DND-41 (cell line): ENCODE measurements at places on chromosomes 3 and 15.

- no peak for DNase-seq
These were observed 728.1 kb downstream of the OTOL1 start for GRCh38 chr3:162224746-162225145.

DNA sequence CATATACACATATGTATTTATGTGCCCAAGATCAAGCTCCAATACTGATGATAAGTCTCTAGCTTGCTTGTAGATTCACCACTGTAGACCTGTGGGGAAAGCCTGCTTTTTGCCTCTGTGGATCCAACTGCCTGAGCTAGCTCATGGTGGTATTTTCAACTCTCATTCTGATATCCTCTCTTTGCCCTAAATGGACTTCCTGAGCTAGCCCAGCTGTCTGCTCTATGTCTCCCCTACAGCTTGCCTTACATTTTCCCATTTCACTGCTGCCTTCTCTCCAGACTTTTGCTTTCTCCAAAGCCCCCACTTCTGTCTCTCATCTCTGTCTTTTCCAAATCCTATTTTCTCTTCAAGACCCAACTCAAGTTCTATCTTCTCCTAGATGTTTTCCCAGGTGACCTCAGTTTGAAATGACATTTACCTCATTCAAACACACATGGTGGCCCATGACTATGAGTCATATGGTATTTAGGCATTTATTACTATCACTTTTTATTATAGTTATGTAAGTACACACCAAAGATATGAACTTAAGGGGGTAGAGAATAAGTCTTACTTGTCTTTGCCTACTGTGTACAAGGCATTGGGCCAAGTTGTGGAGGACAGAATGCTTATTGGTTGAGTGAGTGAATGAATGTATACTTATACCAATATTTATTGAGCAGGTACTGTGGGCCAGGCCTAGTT, 191.7 kb downstream of the NR1D2 start:
- DNase-seq, result no peak

DNA sequence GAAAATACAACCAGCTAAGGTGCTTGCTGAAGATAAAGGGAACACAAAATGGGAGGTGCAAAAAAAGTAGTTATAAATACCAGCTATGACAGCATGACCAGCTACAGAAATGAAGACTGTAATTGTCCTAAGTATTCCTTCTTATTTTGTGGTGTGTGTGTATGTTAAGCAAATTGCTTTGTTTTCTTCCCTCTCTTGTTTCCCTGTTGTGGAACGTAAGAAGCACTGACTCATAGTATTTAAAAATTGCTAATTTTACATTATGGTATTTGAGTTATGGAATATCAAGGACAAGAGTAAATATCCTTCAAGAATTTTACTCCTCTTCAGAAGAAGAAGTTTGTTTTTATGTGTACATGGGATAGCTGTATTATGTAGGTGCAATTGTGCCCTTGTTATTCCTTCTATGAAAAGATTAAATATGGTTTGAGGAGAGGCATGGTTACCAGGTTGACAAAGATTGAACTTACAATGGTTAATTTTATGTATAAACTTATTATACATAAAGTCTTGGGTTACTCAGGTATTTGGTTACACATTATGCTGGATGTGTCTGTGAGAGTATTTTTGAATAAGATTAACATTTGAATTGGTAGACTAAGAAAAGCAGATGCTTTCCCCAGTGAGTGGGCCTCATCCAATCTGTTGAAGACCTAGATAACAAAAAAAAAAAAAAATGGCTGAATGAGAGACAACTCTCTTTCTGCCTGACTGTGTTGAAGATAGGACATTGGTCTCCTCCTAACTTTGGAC, 1132.1 kb upstream of the ALCAM start:
- no peak for DNase-seq

- no peak for DNase-seq
These were observed 54.5 kb downstream of the CPN2 start for GRCh38 chr3:194296454-194297263.

DNA sequence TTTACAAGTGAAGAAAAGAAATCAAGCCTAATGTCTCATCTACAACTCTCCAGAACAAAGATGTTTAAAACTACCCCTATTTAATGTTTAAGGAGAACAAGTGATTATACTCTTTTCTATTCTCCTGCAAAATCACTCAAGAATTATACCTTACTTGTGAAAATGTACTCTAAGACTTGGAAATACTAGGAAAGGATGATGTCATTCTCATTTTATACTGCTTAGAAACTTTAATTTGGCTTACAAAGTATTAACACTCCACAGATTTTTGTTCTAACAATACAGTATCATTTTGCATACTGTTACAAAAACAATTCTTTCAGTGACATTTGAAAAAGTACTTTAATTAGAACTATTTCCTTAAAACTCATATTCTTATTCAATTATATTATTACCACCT, 89.5 kb downstream of the SMARCC1 start:
- DNase-seq, result no peak

GRCh38 chr3:171206283-171206682, 179.8 kb upstream of the SLC2A2 start:
- DNase-seq, result no peak

DNA sequence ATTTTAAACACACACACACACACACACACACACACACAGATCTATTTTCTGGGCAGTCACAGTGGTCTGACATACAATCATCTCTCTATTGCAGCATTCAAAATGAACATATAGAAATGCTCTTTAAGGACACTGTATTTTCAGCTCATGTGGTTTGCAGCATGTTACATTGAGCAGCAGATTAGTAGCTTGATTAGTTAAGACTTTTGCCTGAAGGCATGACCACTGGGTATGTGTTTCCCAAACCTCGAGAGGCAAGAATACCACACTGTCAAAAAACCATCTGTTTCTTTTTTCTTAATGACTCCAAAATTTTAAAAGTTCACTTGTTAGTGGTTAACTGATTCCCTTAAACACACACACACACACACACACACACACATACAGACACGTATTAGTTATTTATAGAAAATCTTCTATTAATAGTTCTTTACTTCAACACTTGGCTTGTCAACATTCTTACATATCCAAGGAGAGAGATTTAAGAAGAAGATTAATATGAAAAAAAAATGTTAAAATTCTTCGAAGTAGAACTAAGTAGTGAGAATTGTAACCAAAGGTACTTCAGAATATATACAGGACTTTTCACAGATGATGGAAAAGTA, 518.2 kb downstream of the CADM2 start:
- DNase-seq, result no peak
